ENCODE measurements at places on chromosomes 3 and 15. TPM values are rescaled to one million over a fixed set of nuclear protein-coding genes. Genes with fewer than 3 reads are reported as not detected.

DNA sequence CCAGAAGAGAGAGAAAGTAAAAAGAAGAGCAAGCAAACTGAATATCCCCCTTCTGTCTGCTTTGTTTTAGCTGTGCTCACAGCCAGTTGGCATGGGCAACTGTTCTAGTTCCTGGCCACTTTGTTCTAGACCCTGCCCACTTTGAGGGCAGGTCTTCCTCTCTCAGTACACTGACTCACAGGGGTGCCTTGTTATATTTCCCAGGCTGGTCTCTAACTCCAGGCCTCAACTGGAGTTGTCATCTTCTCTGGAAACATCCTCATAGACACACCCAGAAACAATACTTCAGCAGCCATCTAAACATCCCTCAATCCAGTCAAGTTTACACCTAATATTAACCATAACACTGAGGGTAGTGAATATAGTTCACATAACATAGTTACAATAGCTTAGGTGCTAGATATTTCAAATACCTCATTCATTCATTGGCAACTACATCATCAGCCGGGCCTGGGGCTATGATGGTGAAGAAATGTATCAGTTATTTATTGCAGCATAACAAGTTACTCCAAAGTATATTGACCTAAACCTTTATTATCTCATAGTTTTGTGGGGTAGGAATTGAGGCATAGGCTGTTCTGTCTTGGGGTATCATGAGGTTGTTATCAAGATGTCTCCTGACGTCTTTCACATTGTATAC lies 106.0 kb downstream of the UBE2E2 start:
- H3K4me1 ChIP-seq, result no peaks in the 10 kb centered on the region
- no peak for DNase-seq
- no peak overlapping the region for H3K27ac ChIP-seq
- no peaks in the 10 kb centered on the region for H3K27me3 ChIP-seq

- H3K27ac ChIP-seq, result no peak overlapping the region
- H3K4me3 ChIP-seq, result no peak overlapping the region
- DNase-seq, result no peak
- H3K4me1 ChIP-seq, result no peaks in the 10 kb centered on the region
- no peaks in the 10 kb centered on the region for H3K27me3 ChIP-seq
These were observed 25.2 kb downstream of the NOX5 start for GRCh38 chr15:69039516-69040225.

- DNase-seq, result no peak
- no peak overlapping the region for H3K27ac ChIP-seq
- H3K4me3 ChIP-seq, result no peak overlapping the region
- peaks cover 4% of the 10 kb centered on the region for H3K36me3 ChIP-seq
- no peaks in the 10 kb centered on the region for H3K27me3 ChIP-seq
- H3K4me1 ChIP-seq, result no peaks in the 10 kb centered on the region
These were observed 16.0 kb downstream of the SLC51A start for GRCh38 chr3:196232154-196232881.

Gene POPDC2
- 7.4 TPM for total RNA-seq

Gene IQGAP1
- 132 TPM for total RNA-seq

Gene CSTA
- total RNA-seq, result 0.61 TPM

Measured in CD4-positive, alpha-beta memory T cell (primary cell).